ENCODE measurements at places on chromosomes 16 and 17. TPM values are rescaled to one million over a fixed set of nuclear protein-coding genes. Genes with fewer than 3 reads are reported as not detected.

The KRT15 gene
- 0.13 TPM for polyA plus RNA-seq

The SSTR5 gene
- 0.09 TPM for polyA plus RNA-seq

The PGAP6 gene
- polyA plus RNA-seq: 27.0 TPM

The TOX3 gene
- 2.5 TPM for polyA plus RNA-seq

The KRTAP4-3 gene
- not detected for polyA plus RNA-seq

The NR1D1 gene
- 2.5 TPM for polyA plus RNA-seq

The NPB gene
- polyA plus RNA-seq: 0.69 TPM

The MAF gene
- 29.5 TPM for polyA plus RNA-seq

The PIK3R5 gene
- polyA plus RNA-seq: 1.2 TPM

The DHODH gene
- polyA plus RNA-seq: 12.4 TPM

The KRTAP9-8 gene
- polyA plus RNA-seq: not detected

The BCL6B gene
- 18.5 TPM for polyA plus RNA-seq

The SLC7A5 gene
- 10.2 TPM for polyA plus RNA-seq

The KRT40 gene
- polyA plus RNA-seq: not detected

- no peak for DNase-seq
These were observed 146.3 kb upstream of the NOG start for GRCh38 chr17:56447171-56447570.

- DNase-seq: no peak
These were observed 49.2 kb upstream of the EMP2 start for GRCh38 chr16:10629592-10629963.

DNA sequence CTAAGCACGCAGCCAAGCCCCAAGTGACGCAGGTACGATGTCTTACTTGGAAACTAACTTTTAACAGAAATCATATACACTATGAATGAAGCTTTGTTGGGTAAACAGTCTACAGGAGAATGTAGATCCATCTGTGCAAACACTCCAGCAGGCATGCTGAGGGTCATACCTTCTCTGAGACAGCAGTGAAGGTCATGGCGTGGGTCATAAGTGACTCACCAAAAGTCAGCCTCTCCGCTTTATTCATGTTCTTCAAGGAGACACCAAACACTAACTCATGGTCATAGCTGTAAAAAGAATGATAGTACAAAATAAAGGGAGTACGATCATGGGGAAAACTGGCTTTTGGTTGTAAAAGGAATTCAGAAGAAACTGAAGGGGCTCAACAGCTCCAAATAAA, 20.6 kb downstream of the BLMH start:
- DNase-seq: no peak

- DNase-seq: no peak
These were observed 45.4 kb downstream of the CHD9 start for GRCh38 chr16:53100131-53100748.

- DNase-seq: peak; percentile 93
These were observed 16.3 kb upstream of the AURKB start for GRCh38 chr17:8226536-8227237.

DNA sequence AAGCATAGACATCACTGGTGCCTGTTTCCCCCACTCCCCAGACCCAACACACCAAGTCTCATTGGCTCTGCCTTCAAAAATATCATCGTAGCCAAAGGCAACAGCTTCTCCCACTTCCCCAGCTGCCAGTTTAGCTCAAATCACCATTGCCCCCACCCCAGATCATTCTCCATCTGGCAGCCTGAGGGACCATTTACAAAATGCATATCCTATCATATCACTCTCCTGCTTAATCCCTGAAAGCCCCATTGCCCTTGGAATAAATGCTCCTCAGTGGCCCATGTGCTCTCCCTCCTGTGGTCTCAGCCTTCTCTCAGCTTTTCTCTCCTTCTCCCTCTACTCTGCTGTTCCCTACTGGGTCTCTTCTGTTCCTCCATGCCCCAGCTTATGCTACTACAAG, 68.3 kb downstream of the CACNG3 start:
- no peak for DNase-seq

DNA sequence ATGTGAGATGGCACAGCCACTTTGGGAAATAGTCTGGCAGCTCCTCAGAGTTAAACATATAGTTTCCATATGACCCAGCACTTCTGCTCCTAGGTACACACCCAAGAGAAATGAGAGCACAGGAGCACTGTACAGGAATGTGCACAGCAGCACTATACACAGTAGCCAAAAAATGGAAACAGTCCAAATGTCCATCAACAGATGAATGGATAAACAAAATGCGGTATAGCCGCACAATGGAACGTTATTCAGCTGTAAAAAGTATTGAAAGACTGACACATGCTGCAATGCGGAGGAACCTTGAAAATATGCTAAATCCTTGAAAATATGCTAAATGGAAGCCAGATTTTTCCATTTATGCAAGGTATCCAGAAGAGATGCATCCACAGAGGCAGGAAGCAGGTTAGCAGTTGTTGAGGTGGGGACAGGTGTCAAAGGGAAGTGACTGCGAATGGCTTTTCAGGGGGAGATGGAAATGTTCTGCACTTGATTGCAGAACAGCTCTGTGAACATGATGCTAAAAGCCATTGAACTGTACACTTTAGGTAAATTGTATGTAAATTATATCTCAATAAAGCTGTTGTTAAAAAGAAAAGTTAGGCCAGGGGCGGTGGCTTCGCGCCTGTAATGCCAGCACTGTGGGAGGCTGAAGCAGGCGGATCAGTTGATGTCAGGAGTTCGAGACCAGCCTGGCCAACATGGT, 80.7 kb downstream of the MPRIP start:
- no peak for DNase-seq

DNA sequence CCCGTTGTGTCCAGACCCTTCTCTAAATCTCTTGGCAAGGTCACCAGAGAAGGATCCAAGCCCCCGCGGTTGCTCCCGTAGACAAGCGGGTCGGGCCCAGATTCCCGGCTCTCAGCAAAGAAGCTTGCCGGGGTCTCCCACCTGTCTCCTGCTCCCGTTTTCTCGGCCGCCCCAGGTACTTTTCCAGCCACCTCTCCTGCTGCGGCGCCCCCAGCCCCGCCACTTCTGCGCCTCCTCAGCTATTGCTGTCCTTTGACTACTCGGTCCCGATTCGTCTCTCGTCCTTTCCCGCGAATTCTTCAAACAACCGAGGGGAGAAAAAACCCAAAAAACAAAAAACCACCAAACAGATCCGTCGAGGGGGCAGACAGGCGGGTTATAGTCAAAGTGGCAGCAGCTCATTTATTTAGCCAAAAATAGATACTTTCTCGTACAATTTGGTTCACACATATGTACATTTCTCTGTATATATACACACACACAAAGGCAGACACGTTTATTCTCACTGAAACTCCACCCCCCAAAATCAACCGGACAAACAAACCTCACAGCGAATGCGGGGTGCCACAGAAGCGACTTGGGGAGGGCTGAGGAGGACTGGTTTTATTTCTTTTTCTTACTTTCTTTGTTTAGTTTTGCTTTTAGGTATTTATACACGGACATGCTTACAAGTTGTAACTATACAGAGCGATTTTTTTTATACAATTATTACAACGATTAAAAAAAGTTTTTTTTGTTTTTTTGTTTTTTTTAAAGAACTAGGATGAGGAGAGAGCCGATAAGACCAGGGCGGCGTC, 3.5 kb downstream of the IRX3 start:
- no peak for DNase-seq

GRCh38 chr16:79500286-79500685, 100.3 kb downstream of the MAF start:
- DNase-seq: no peak

GRCh38 chr16:68592466-68593337, 52.4 kb upstream of the CDH3 start:
- no peak for DNase-seq

- DNase-seq: peak; percentile 67
These were observed 19.3 kb downstream of the GDE1 start for GRCh38 chr16:19502395-19503131.

GRCh38 chr17:62688398-62689160, 61.1 kb downstream of the MRC2 start:
- DNase-seq: no peak

- no peak for DNase-seq
These were observed 6.8 kb upstream of the FOXN1 start for GRCh38 chr17:28499364-28499664.

DNA sequence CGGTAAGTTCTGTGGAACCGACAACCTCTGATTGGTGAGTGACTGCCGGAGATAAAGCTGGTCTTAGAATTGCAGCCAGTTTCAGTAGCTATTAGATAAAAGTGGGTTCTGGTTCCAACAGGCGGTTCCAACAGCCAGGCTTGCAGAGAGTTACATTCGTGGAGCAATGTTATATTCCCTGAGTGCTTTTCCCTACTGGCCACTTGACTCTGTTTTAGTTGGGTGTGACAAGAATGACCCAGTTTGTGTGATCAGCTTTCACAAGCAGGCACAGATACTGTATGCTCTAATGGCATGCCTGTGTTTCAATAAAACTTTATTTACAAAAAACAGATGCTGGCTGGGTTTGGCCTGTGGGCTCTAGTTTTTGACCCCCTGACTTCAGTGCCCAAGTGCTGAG, 196.6 kb downstream of the SNX29 start:
- no peak for DNase-seq

DNA sequence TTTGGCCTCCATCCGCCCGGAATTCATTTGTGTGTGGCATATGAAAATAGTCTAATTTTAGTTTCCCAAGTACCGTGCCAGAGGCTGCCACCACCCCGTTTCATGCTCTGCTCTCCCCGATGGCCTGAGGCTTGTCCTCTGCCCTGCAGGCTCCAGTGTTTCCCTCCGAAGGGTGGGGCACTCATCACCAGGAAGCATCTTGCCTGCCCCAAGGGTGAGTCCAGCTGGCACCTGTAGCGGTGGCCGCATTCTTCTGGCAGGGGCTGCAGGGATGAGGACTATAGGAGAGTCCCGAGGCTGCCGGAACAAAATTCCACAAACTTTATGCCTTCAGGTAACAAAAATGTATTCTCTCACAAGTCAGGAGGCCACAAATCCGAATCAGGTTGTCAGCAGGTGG, 23.1 kb upstream of the CMIP start:
- DNase-seq: no peak

DNA sequence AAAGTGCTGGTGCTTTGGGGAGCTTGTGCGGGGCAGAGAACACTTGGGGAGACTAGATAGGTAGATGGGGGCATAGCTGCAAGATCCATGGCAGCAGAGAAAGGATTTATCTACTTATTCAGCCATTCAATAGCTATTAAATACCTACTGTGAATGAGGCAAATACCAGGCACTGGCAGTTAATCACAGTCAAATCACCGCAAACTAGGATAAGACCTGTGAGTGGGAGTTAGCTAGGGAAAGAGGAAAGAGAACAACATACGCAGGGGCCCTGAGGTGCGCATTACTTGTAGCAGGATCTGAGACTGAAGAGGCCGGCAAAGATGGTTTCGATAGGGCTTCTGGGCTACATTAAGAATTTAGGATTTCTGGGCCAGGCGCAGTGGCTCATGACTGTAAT, 3.8 kb upstream of the ALKBH5 start:
- no peak for DNase-seq

DNA sequence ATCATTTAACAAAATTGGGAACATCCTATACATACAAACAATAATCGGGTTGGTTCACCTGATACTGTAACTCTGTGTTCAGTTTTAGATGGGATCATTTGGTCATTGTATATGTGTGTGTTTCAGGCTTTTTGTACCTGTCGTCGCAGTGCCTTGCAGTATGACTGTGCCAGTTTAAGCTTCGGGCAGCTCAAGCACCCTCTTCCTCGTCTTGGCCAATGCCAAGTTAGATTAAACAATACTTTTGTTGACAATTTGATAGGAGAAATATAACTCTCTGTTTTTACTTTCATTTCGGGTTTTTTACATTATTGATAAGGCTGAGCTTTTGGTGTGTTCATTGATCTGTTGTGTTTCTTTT, 37.0 kb upstream of the ARHGAP17 start:
- DNase-seq: no peak

DNA sequence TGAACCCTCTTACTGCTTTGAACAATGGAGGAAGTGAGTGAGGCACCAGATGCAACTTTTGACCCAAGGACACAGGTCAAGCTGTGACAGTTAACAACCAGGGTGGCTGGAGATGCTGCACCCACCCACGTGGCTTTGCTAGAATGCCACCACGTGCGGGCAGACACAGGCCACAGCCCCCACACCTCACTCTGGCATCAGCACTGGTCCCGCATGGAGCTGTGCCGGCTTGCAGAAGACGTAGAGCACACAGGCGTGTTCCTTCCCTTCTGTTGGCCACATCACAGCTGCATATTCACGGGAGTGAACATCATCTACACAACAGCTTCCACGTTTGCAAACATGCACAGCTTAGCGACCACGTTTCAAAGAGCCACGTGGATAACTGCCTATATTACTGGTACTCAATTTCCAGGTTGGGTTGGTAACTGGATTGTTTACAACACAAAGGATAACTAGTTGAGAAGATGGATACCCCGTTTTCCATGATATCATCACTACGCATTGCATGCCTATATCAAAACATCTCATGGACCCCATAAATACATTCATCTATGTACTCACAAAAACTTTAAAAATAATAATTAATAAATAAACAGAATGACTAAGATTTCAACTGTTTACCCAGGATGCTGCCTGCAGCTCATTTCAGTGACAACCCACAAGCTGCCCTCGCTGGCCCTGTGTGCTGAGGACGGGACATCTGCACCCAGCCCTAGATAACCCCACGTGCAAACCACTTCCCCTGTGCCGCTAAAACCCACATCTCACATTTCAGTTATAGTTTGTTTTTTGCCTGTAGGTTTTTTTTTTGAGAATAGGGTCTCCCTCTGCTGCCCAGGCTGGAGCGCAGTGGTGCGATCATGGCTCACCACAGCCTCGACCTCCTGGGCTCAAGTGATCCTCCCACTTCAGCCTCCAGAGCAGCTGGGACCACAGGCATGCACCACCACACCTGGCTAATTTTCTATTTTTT, 132.0 kb downstream of the ANKRD11 start:
- no peak for DNase-seq

DNA sequence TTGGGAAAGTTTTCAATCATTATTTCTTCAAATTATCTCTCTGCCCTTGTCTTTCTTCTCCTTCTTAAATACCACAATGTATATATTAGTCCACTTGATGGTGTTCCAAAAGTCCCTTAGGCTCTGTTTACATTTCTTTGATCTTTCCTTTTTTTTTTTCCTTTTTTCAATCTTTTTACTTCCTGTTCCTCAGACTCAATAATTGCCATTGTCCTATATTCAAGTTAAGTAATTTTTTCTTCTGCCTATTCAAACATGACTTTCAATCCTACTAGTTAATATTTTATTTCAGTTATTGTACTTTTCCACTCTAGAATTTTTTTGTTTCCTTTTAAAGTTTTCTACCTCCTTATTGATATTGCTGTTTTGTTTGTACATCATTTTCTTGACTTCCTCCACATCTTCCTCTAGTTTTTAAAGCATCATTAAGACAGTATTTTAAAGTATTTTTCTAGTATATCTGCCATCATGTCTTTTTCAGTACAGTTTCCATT, 15.8 kb upstream of the UQCRC2 start:
- DNase-seq: no peak

DNA sequence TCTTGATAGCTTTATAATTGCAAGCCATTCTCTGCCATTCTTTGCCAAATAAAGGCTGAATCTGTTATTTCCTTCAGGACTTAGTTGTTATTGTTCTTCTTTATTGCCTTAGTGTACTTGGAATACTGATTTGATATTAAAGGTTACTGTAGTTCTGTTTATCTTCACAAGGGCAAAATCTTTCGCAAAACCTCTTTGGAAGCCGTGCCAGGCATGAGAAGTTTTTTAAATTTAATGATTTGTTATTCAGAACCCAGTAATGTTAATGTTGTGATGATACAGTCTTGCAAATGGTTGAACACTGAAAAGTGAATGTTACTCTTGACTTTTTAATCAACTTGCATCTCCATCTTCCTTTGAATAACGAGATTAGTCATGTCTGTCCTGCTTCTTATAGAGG, 1225.2 kb upstream of the GOT2 start:
- no peak for DNase-seq
